ENCODE measurements at places on chromosomes 11 and 22.

DNA sequence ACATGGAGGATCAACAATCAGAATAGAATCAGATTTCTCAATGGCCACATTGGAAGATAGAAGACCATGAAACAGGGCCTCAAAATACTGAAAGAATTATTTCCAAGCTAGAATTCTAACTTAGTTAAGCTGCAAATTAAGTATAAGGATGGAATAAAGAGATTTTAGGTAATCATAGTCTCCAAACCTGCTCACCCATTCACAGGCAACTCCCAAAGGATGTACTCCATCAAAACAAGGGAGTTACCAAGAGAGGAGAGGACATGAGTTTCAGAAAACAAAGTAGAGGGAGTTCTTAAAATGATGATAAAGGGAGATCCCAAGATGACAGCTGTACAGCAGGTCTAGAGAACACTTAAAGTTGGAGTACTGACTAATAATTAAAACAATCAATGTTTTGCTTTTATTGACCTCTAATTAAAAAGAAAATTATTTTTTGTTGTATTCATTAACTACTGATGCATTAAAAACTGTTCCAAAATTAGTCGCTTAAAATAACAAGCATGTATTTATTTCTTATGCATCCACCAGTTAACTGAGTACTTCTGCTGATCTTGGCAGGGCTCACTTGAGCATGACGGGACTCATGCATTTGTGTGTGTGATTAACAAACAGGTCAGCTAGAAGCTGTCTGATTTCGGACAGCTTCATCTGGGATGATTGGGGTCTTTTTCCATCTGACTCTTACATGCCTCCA, 95.6 kb downstream of the CD44 start:
- DNase-seq, result no peak

- no peak for DNase-seq
Observed at GRCh38 chr11:64430645-64431044, 71.7 kb downstream of the RPS6KA4 start.

- no peak for DNase-seq
Observed at GRCh38 chr11:69834811-69835800, 15.9 kb upstream of the FGF3 start.

DNA sequence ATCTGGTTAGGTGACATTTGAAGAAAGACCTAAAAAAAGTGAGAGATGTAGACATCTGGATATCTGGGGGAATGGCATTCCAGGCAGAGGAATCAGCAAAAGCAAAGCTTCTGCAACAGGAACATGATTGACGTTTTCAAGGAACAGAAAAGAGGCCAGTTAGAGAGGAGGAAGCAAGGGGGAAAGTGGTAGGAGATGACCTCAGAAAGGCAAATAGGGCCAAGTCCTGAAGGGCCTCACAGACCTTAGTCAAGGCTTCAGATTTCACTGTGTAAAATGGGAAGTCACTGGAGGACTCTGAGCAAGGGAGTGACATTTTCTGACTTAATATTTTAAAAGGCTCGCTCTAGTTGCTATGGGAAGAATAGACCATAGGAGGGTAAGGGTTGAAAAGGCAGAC, 9.7 kb downstream of the DEUP1 start:
- no peak for DNase-seq

DNA sequence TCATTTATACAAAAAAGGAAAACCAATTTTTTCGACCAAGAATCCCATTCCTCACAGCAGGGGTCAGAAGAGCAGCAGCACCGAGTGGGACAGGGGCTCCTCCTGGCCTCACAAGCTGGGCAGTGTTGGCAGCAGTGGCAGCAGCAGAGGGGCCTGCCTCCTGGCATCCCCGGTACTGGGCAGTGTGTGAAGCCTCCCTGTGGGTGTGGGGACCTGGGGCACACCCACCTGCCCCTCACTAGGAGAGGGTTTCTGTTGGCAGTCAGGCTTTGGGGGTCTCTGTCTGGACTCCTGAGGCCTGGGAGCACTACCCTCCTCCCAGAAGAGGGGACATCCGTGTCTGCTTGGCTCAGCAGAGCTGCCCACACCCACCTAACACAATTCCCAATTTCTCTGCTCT, 67.8 kb downstream of the NECTIN1 start:
- DNase-seq, result no peak

DNA sequence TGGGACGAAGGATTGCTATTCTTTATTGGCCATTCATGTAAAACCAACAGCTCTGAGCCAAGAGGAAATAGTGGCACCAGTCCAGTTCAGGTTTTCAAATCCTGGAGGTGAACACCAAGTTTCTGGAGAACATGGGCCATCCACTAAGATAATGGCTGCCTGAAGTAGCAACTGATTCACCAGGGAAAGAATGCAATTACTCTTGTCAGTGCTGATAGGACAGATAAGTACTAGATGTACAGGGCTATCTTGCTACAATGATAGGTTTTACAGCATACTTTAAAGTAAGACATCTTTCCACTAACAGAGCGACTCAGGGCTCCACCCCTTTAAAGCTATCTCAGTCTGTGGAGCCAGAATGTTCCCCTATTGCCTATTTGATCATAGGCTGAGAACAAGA, 36.8 kb upstream of the APOA1 start:
- no peak for DNase-seq

GRCh38 chr11:116232364-116232828, 540.4 kb downstream of the BUD13 start:
- peak; percentile 49 for DNase-seq

GRCh38 chr22:30205281-30206115, 41.1 kb downstream of the LIF start:
- peak; percentile 90 for DNase-seq

GRCh38 chr11:66996609-66997273, 21.6 kb downstream of the C11orf86 start:
- DNase-seq, result no peak

GRCh38 chr11:118437208-118438125, 1.2 kb downstream of the KMT2A start:
- DNase-seq, result no peak

- no peak for DNase-seq
Observed at GRCh38 chr11:36509694-36510593, at the start of gene TRAF6. Gene TRAF6, minus strand, starts transcription at chr11:36510272. Its CDS starts 8,757 bp downstream, at chr11:36501515.

- DNase-seq, result no peak
Observed at GRCh38 chr11:64878223-64878493, 263 bp downstream of the EHD1 start.

GRCh38 chr11:106409222-106409621, 331.8 kb downstream of the AASDHPPT start:
- no peak for DNase-seq

GRCh38 chr11:119319700-119320239, 2.8 kb upstream of the MCAM start:
- DNase-seq, result no peak

DNA sequence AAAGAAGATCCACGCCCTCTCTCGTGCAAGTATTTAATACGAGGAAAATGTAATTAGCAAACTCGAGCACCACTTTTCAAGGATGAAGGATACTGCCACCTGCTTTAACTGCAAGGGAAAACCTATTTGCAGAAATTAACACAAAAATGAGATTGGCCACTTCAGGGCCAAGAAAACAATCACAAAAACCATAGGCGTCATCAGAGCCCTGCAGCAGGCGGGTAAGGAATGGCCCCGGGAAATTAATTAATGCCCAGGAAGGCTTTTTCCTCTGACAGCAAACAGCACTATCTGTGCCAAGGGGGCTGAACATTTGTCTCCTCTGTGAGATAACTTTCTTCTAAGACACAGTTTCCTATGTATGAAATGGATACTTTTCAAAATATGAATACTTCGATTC, 255.7 kb downstream of the CTTN start:
- no peak for DNase-seq

GRCh38 chr11:119433358-119433725, 10.4 kb upstream of the THY1 start:
- DNase-seq, result no peak

DNA sequence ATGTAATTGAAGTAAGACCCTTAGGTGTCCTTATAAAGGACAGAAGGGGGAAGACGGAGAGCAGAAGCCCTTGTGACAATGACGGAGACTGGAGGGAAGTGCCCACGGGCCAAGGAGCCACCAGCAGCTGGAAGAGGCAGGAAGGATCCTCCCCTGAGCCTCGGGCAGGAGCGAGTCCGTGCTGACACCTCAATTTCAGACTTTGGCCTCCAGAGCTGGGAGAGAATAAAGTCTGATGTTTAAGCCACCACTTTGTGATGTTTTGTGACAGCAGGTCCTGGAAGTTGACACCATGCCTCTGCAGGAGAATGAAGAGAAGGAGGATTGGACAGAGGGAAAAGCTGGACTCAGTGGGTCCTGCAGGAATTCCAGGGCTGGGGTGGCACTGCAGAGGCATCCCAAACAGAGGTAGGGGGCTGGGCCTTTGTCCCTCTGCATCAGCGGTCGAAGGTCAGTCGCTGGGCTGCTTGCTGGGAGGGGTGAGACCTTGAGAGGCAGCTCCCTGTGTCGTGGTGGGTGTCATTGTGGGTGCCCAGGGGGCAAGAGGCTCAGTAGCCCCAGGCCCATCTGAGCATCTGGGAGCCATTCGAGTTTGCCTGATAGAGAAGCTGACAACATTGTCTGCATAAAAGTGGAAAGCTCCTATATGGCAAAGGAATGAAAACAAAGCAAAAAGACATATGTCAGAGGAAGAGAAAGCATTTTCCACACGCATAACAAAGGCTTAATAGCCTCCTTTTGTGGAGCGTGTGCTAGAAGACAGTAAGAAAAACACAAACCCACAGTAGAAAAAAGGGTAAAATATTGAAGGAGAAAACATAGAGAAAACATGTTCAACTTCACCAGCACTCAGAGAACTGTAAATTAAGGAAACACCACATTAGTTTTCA, 68.8 kb downstream of the RTL6 start:
- DNase-seq, result no peak

DNA sequence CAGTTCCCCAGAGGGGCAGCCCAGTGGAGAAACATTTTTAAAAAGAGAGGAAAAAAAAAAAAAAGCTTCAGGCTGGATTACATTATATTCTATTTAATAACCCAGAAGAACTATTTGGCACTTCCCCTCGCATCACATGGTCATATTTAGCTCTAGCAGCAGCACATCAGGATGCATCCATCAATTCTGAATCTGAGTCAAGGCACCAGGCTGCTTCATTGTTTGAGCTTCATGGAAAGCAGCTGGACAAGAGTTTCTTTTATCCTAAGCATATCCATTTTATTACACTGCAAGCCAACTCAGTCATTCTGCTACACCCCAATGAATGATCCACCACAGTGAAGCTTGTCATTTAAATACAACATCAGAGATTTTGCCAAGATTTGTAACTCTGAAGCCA, 10.0 kb downstream of the SPTY2D1 start:
- no peak for DNase-seq

- peak; percentile 59 for DNase-seq
Observed at GRCh38 chr11:64868904-64869570, 9.4 kb downstream of the EHD1 start.

DNA sequence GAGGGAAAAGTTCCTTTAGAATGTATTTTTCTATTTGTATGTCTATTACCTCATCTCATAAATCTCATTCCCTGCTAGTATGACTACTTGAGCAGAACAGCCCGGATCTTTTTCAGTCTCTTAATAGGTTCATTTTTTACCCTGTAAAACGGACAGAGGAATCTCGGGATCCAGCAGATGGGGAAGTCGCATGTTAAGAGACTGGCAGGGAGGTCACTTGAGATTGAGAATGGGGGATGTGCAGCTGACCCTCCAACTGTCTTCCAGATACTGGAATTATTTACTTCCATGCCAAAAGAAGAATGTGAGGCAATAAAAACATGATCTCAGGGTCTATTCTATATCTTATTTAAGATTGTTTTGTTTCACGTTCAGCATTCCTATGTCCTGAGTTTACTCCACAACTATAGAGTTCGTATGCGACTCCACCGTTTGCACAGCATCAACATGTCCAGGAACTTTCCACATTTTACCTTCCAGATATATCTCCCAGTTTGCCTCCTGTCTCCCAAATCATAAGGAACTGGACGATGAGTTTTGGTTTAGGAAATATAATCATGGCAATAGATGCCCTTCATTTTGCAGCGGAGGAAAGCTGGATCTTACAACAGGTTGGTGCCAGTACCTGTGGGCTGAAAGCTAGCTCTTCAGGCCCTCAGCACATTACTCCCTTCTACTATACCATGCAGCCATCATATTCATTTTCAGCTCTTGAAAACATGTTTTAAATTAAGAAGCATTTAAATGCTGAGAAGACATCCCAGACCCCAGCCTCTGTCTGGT, 181.5 kb downstream of the MAML2 start:
- DNase-seq, result no peak

GRCh38 chr11:82718821-82719220, 14.8 kb downstream of the FAM181B start:
- no peak for DNase-seq

GRCh38 chr11:126282361-126282735, 545 bp upstream of the TIRAP start:
- no peak for DNase-seq

DNA sequence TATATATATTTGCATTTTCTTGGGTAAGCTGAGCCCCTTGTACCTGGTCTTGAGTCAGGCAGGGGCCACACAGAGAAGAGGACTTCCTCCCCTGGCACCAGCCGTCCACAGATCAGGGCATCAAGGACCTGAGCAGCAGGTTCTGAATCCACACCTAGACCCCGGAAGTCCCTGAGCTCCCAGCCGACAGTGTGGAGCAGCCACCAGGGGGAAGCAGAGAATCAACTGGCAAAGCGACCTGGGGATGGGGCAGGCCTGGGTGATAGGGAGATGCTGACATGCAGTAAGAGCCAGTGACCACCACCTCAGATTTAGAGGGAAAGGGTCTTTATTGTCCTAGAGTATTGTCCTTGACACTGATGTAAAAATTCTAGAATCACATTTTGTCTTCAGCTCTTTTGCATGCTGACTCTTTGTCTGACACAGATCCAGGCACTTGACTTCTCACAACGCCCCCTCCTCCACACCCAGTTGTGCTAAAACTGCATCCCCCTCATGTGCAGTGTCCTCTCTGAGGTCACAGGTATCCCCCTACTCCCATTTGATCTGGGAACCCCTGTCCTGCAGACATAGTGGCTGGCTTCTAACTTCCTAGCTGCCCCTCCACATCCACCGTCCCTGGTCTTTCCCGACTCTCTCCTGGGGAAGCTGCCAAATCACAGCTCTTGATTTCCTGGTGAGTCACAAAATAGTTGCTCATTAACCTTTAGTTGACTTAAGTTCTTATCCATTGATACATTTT, 109.3 kb downstream of the GGTLC2 start:
- no peak for DNase-seq

DNA sequence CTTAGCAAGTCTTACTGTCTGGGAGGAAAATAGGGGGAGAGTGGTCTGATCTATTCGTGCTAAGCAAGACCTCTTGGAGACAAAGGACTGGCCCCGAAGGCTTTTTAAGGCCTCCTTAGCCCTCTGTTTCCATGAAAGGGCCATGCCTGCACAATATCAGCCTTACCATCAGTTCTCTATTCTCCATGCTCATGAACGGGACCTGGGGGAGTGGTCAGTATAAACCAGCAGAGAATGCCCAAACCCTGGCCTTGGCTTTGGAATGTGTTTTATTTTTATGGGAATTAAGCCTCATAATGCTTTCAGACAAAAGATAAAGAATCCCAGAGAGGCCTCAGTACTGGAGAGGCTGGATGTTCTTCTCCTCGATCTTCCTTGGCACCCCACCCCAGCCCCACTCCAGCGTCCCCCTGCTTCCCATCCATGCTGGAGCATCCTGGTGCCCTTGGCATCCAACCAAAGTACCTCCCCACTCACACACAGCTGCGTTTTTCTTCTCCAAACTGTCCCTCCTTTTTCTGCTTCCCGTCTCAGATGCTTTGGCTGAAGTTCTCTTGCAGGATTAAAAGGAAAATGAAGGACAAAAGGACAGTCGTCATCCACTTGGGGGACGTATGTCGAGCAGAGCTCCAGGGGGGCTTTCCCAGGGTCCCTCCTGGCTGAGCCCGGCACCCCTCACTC, 18.6 kb downstream of the FXYD6 start:
- no peak for DNase-seq
